ENCODE measurements at places on chromosomes 7 and 10.

GRCh38 chr7:95470452-95470851 lies 15.3 kb upstream of the ASB4 start:
- no peak for DNase-seq

- DNase-seq, result no peak
These were observed 11.8 kb upstream of the DDIT4 start for GRCh38 chr10:72261784-72262404.

- DNase-seq, result no peak
These were observed 191.9 kb downstream of the C7orf25 start for GRCh38 chr7:42720012-42720411.

GRCh38 chr7:94177441-94177840 lies 173.3 kb upstream of the BET1 start:
- no peak for DNase-seq

DNA sequence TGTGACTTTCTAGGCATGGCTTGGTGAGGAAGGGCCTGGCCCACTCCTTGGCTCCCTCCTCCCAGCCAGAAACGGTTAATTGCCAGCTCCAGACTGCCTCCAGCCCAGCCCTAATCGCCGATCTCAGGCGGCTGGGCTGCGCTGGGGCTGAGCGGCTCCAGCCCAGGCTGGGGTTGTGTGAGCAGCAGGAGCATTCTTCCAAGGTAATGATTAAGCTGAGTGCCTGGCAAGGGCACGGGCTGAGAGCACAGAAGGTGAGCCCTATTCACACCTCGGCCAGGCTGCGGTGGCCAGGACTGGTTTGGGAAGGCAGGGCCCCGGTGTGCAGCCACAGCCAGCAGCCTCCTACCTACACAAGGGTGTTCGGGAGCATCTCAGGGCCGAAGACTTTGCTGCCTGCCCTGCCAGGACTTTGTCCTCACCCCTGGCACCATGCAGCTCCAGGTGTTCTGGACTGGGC lies at the start of gene TMEM72:
Gene TMEM72 (plus strand): TSS at position 257 of the 460 bp plus-strand sequence. CDS start 176 bp downstream, at position 433.
- no peak for DNase-seq

DNA sequence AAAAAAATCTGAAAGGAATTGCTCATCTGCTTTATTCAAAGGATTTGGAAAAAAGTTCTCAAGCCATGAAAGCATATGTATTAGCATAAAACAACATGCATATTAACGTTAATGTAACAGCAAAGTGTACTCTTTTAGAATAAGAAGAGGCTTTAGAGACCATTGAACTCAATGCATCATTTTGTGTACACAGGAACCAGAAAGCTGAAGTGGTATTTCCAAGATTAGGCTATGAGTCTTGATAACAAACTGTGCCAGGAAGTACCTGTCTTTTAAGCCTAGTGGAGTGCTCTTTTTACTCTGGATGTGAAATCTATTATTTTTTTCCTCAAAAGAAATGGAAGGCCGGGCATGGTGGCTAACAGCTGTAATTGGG lies 164.2 kb downstream of the THSD7A start:
- no peak for DNase-seq

- DNase-seq, result no peak
These were observed 91.1 kb upstream of the CARD11 start for GRCh38 chr7:3134745-3135144.

DNA sequence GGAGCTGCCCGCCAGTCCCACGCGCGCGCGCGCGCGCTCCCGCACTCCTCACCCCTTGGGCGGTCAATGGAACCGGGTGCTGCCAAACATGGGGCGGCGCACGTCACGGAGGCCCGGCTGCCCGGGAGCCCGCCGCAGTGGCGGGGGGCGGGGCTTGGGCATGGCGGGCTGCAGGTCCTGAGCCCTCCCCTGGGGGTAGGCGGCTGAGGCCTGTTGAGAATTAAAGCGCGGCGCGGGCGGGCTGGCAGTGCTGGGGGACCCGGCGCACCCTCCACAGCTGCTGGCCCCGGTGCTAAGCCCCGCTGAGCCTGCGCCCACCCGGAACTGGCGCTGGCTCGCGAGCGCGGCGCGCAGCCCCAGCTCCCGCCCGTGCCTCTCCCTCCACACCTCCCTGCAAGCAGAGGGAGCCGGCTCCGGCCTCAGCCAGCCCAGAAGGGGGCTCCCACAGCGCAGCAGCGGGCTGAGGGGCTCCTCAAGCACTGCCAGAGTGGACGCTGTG lies 634.2 kb downstream of the ANKRD7 start:
- DNase-seq, result no peak

- DNase-seq, result no peak
These were observed 578.3 kb downstream of the ETV1 start for GRCh38 chr7:13411151-13411550.

GRCh38 chr10:57849691-57850357 lies 417.9 kb downstream of the IPMK start:
- DNase-seq, result no peak

- DNase-seq, result no peak
These were observed 58.6 kb downstream of the TPK1 start for GRCh38 chr7:144777005-144777839.
